ENCODE measurements at places on chromosomes 3 and 15.

- peak overlapping the region; percentile 88 for H3K4me3 ChIP-seq
- H3K36me3 ChIP-seq, result peaks cover 3% of the 10 kb centered on the region
- no peaks in the 10 kb centered on the region for H3K27me3 ChIP-seq
- peaks cover 23% of the 10 kb centered on the region for H3K4me1 ChIP-seq
- DNase-seq, result no peak
Observed at GRCh38 chr3:121834157-121834670, 646 bp downstream of the IQCB1 start.

DNA sequence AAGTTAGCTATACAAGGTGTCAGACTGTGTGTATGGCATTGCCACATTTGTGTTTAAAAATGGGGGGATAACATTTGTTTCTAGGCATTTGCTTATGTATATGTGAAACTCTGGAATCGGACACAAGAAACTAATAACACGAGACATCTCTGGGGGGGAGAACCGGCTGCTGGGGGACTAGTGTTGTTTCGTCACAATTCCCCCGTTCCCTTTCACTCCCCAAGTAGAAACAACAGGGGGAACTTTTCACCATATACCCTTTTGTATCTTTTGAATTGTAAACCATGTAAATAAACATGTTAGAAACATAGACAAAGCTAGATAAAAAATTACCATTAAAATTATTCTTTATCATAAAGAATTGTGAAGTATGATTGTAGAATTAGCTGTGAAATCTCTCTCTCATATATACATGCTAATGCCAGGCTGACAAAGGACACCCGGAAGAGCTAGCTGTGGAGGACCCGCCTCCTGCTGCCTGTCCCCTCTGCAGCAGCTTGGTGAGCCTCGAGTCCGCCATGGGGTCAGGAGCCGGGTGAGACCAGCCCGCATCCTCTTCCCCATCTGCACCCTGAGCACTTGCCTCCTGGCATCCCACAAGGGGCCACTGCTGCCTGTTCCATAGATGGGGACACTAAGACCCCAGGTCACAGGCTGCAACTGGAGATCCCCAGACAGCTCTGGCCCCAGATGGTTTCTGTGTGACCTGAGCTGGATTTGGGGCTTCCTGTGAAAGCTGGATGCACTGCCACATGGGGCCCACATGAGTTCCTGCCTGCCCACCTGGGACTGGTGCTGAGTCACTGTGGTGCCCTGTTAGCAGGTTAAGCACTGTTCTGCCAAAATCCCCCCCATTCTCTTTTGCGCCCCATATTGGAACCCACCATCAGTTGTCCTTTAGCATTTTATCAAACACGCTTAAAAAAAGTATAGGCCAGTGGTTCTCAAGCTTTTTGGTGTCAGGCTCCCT lies 91.6 kb downstream of the IQSEC1 start:
- peaks cover 4% of the 10 kb centered on the region for H3K4me1 ChIP-seq
- H3K27ac ChIP-seq, result no peak overlapping the region
- no peak for DNase-seq

DNA sequence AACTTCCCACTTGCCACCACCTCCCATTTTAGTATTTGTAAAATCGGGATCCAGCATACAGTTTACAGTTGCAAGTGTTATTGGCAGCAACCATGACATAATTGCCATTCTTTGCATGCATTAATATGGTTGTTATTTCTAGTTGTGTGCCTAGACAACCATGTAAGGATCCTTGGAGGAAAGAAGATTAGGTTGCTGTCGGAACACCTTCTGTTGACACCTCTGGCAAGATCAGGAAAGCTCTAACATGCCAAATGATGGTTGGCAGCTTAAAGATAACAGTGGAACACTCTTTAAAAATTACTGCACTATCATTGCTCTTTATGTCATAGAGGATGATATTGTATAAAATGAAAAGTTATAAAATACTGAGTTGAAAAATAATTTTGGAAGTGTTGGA lies 313.5 kb upstream of the RARB start:
- no peak for DNase-seq
- H3K36me3 ChIP-seq, result no peaks in the 10 kb centered on the region
- H3K4me3 ChIP-seq, result no peak overlapping the region
- H3K27me3 ChIP-seq, result no peaks in the 10 kb centered on the region

DNA sequence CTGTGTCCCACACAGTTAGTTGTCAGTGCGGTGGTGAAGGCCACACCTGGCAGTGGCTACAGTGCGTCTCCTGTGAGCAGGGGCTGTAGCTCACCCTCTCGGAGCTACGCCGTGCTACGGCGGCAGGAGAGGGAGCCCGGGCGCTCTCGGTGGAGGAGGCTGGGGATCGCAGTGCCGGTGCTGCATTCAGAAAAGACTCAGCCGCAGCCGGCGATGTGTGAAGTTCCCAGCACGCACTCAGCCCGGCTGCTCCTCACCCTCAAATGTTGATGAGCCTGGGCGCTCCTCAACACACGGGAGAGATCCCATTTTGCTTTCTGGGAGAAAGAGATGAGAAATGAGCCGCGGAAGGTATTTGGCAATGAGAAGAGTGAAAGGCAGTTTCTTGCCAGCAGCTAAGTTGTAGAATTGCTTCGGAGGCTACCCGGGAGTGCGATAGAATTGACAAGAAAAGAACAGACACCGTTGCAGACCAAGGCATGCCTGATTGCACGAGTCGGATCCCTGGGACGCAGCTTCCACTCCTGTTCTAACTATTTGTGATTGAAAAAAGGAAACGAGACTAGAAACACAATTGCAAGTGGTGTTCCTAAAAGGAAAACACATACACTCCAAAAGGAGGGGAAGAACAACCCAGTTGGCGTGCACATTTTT lies at the start of gene UNC13C:
UNC13C (plus strand) TSS at position 189 of the 654 bp plus-strand sequence. CDS start 34,463 bp downstream, outside the sequence.
- no peaks in the 10 kb centered on the region for H3K36me3 ChIP-seq
- H3K27me3 ChIP-seq, result no peaks in the 10 kb centered on the region
- no peak for DNase-seq
- H3K27ac ChIP-seq, result peak within 1 kb of the TSS; percentile 41
- H3K4me3 ChIP-seq, result peak within 1 kb of the TSS; percentile 72
- no peaks in the 10 kb centered on the region for H3K4me1 ChIP-seq

GRCh38 chr3:178295292-178295912 lies 240.8 kb upstream of the KCNMB2 start:
- no peak for DNase-seq
- no peaks in the 10 kb centered on the region for H3K36me3 ChIP-seq
- no peaks in the 10 kb centered on the region for H3K27me3 ChIP-seq
- H3K4me3 ChIP-seq, result no peak overlapping the region
- H3K27ac ChIP-seq, result no peak overlapping the region

Measured in thoracic aorta (tissue), 2 donors.